ENCODE measurements at places on chromosomes 7 and 10. TPM values are rescaled to one million over a fixed set of nuclear protein-coding genes. Genes with fewer than 3 reads are reported as not detected.

C7orf33 gene
- not detected for total RNA-seq

OR2A7 gene
- 0.09 TPM for total RNA-seq

CYP2E1 gene
- 0.52 TPM for total RNA-seq

TCF7L2 gene
- 2.1 TPM for total RNA-seq

Measured in bronchial smooth muscle cell (primary cell).